ENCODE measurements at places on chromosomes 16 and 17.

DNA sequence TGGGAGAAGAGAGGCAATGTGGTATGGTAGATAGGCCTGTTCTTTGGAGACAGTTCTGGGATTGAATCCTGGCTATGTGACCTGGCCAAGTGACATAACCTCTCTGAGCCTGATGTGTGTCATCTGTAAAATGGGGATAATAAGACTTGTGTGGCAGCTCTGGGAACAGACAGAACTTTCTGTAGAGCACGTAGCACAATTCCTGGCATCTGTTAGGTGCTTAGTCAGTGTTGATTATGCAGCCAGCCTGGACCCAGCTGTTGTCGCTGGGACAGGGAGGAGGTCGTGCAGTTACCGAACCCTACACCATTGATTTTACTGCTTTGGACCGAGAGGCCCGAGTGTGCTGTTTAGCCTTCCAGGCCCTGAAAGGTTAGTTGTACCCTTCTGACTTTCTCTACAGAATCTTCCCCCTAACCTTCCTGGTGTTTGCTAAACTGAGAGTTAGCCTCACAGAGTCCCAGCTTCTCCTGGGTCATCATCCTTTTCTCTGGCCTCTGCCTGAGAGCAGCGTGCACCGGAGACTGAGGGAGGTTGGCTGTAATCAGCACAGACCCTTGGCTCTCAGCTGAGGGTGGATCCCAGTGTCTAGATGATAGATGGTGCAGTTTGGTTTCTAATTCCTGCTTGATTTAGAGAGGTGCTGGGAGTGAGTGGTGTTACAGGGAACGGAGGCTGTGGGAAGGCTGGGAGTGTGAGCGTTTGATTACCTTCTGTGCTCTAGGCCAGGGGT, 31.9 kb downstream of the MSI2 start:
- no peak for DNase-seq
- peaks cover 61% of the 10 kb centered on the region for H3K4me1 ChIP-seq
- H3K27ac ChIP-seq: peak overlapping the region; percentile 50
- no peaks in the 10 kb centered on the region for H3K27me3 ChIP-seq

DNA sequence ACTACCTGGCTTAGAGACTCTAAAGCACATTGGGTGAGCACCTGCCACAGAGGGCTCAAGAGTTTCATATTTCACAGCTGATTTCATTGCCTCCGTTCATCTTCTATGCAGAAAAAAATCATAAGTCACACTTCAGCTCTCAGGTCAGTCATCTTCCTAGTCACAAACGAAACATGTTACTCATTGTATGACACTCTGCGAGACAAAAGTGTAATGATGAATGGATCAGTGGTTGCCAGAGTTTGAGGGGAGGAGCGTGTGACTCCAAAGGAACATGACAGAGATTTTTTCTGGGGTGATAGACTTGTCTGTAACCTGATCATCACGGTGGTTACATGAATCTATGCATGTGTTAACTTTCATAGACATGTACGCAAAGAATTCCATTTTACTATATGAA, 195.2 kb upstream of the CNTNAP4 start:
- DNase-seq: no peak
- H3K4me3 ChIP-seq: no peak overlapping the region
- H3K36me3 ChIP-seq: no peaks in the 10 kb centered on the region
- H3K27ac ChIP-seq: no peak overlapping the region
- H3K4me1 ChIP-seq: no peaks in the 10 kb centered on the region

- DNase-seq: no peak
- H3K27ac ChIP-seq: no peak overlapping the region
- no peaks in the 10 kb centered on the region for H3K36me3 ChIP-seq
- H3K4me1 ChIP-seq: peaks cover 40% of the 10 kb centered on the region
- no peaks in the 10 kb centered on the region for H3K27me3 ChIP-seq
These were observed 1.7 kb downstream of the ENKD1 start for GRCh38 chr16:67664871-67665270.

GRCh38 chr17:56819431-56820145, 14.1 kb downstream of the C17orf67 start:
- H3K27me3 ChIP-seq: no peaks in the 10 kb centered on the region
- peak; percentile 81 for DNase-seq
- no peak overlapping the region for H3K4me3 ChIP-seq
- H3K36me3 ChIP-seq: peaks cover 4% of the 10 kb centered on the region
- H3K27ac ChIP-seq: no peak overlapping the region
- peaks cover 7% of the 10 kb centered on the region for H3K4me1 ChIP-seq

DNA sequence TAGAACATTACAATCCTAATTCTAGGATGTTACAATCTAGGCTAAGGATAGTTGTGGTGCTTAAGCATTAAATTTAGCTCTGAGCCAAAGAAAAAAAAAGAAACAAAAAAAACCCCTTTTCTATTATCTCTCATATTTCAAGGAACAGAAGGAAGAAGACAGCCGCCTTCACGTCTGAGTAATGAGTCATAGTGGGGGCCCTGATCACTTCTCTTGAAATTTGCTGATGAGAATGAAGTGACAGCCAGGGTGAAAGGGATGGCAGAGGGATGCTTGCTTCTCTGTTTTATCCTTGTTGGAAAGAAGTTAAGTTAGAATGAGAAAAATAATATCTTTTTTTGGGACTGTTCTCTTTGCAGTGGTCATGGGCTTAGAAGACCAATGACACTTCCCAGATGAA, 82.6 kb upstream of the MPHOSPH6 start:
- no peak overlapping the region for H3K4me3 ChIP-seq
- no peak overlapping the region for H3K27ac ChIP-seq
- no peaks in the 10 kb centered on the region for H3K4me1 ChIP-seq
- no peak for DNase-seq
- H3K27me3 ChIP-seq: peaks cover 11% of the 10 kb centered on the region

GRCh38 chr17:7380321-7380720, 568 bp upstream of the TNK1 start:
- H3K4me1 ChIP-seq: peaks cover 8% of the 10 kb centered on the region
- H3K27ac ChIP-seq: no peak overlapping the region
- no peak overlapping the region for H3K4me3 ChIP-seq

- H3K27me3 ChIP-seq: no peaks in the 10 kb centered on the region
- H3K27ac ChIP-seq: no peak overlapping the region
- peaks cover 51% of the 10 kb centered on the region for H3K4me1 ChIP-seq
- H3K4me3 ChIP-seq: peak overlapping the region; percentile 17
- DNase-seq: no peak
These were observed 2.3 kb downstream of the ALDH3A2 start for GRCh38 chr17:19650826-19651225.

GRCh38 chr16:14366974-14367707, 262.9 kb downstream of the PARN start:
- no peak for DNase-seq
- H3K4me1 ChIP-seq: no peaks in the 10 kb centered on the region
- no peak overlapping the region for H3K27ac ChIP-seq
- H3K27me3 ChIP-seq: no peaks in the 10 kb centered on the region
- no peak overlapping the region for H3K4me3 ChIP-seq

GRCh38 chr17:50596191-50597037, 35.9 kb downstream of the CACNA1G start:
- no peak overlapping the region for H3K27ac ChIP-seq
- no peaks in the 10 kb centered on the region for H3K27me3 ChIP-seq
- DNase-seq: no peak
- H3K36me3 ChIP-seq: no peaks in the 10 kb centered on the region
- H3K4me1 ChIP-seq: no peaks in the 10 kb centered on the region

DNA sequence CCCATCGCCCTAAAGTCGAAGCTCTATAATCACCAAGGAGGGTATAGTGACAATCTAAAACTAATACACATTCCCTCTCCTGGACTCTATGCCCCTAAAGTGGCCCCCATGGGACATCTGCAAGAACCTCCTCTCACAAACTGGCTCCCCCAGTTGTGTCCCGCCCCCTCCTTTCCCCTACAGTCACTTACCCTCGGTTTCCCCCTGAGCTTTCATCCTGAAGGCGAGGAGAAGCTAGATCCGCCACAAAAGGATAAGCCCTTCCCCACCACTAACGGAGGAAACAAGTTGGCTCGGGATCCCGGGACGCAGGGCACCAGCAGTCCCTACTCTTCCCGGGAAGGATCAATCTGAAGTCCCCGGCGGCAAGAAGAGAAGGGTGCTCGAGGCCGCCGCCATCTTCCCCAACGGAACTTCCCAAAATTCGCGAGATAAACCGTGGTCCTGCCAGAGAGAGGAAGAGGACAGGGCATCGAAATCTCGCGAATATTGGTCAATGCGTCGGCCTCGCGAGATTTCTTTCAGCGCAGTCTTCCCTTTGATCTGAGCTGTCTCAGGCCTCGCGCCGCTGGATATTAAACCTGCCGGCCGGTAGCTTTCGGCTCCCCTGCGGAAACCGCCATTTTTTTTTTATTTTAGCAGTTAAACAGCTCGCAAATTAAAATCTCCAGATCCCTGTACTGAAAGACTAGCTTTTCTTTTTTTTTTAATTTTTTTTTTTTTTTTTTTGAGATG, at the start of gene MED1:
Gene MED1, minus strand, starts transcription at position 417 of the 735 bp plus-strand sequence. Its CDS starts 201 bp downstream, at position 216.
- DNase-seq: peak; percentile 97
- peak within 1 kb of the TSS; percentile 98 for H3K4me3 ChIP-seq
- H3K27me3 ChIP-seq: no peaks in the 10 kb centered on the region
- peaks cover 30% of the 10 kb centered on the region for H3K4me1 ChIP-seq
- peaks cover 16% of the 10 kb centered on the region for H3K36me3 ChIP-seq

- peaks cover 7% of the 10 kb centered on the region for H3K4me1 ChIP-seq
- H3K27ac ChIP-seq: no peak overlapping the region
- H3K27me3 ChIP-seq: no peaks in the 10 kb centered on the region
- H3K4me3 ChIP-seq: no peak overlapping the region
- H3K36me3 ChIP-seq: peaks cover 49% of the 10 kb centered on the region
- no peak for DNase-seq
These were observed 27.1 kb downstream of the CRAMP1 start for GRCh38 chr16:1639282-1639681.

GRCh38 chr17:34249478-34249877, 5.6 kb upstream of the CCL2 start:
- H3K36me3 ChIP-seq: no peaks in the 10 kb centered on the region
- no peaks in the 10 kb centered on the region for H3K4me1 ChIP-seq
- H3K27me3 ChIP-seq: peaks cover 14% of the 10 kb centered on the region
- no peak overlapping the region for H3K4me3 ChIP-seq

- no peak overlapping the region for H3K4me3 ChIP-seq
- no peaks in the 10 kb centered on the region for H3K4me1 ChIP-seq
- no peak for DNase-seq
- no peaks in the 10 kb centered on the region for H3K36me3 ChIP-seq
- no peak overlapping the region for H3K27ac ChIP-seq
These were observed 27.7 kb upstream of the MED13 start for GRCh38 chr17:62092784-62093183.

- no peak overlapping the region for H3K4me3 ChIP-seq
- peaks cover 53% of the 10 kb centered on the region for H3K4me1 ChIP-seq
- H3K27me3 ChIP-seq: no peaks in the 10 kb centered on the region
- H3K36me3 ChIP-seq: peaks cover 66% of the 10 kb centered on the region
- peak; percentile 71 for DNase-seq
These were observed 7.1 kb upstream of the FTSJ3 start for GRCh38 chr17:63834431-63835166.

GRCh38 chr17:15409721-15410250, 57.6 kb downstream of the CDRT4 start:
- no peak overlapping the region for H3K27ac ChIP-seq
- H3K27me3 ChIP-seq: peaks cover 2% of the 10 kb centered on the region
- DNase-seq: no peak

- DNase-seq: peak; percentile 88
- H3K4me1 ChIP-seq: peaks cover 45% of the 10 kb centered on the region
- peaks cover 51% of the 10 kb centered on the region for H3K36me3 ChIP-seq
- no peaks in the 10 kb centered on the region for H3K27me3 ChIP-seq
- peak within 1 kb of the TSS; percentile 96 for H3K4me3 ChIP-seq
These were observed at the start of gene COX10 for GRCh38 chr17:14069251-14070021. TSS of gene COX10 (plus strand) at chr17:14069504. CDS start at chr17:14069606, 102 bp downstream.

- peak; percentile 82 for DNase-seq
- H3K36me3 ChIP-seq: no peaks in the 10 kb centered on the region
- no peaks in the 10 kb centered on the region for H3K27me3 ChIP-seq
- peaks cover 21% of the 10 kb centered on the region for H3K4me1 ChIP-seq
- no peak overlapping the region for H3K4me3 ChIP-seq
These were observed 122.3 kb downstream of the SSH2 start for GRCh38 chr17:29807520-29808361.

GRCh38 chr17:82110298-82110697, 12.3 kb upstream of the FASN start:
- H3K4me3 ChIP-seq: no peak overlapping the region
- no peaks in the 10 kb centered on the region for H3K36me3 ChIP-seq
- no peaks in the 10 kb centered on the region for H3K27me3 ChIP-seq
- peaks cover 36% of the 10 kb centered on the region for H3K4me1 ChIP-seq
- H3K27ac ChIP-seq: no peak overlapping the region
- no peak for DNase-seq

DNA sequence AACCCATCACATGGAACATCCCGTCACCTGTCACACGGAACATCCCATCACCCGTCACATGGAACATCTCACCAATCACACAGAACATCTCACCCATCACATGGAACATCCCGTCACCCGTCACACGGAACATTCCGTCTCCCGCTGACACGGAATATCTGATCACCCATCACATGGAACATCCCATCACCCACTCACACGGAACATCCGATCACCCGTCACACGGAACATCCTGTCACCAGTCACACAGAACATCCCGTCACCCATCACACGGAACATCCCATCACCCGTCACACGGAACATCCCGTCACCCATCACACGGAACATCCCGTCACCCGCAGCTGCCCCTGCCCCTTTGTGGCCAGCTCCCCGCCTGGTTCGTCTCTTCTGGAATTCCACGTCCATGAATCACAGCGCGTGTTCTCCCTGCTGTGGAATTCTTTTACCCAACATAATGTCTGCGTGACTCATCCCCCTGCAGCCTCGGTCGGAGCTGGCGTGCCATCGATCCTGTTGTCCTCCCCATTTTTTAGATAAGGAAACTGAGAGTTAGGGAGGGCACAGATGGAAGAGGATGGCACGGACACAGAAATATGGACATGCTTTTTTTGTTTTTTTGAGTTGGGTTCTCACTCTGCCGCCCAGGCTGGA, 5.6 kb downstream of the CPNE7 start:
- peaks cover 5% of the 10 kb centered on the region for H3K27me3 ChIP-seq
- no peak for DNase-seq
- no peak overlapping the region for H3K4me3 ChIP-seq
- H3K36me3 ChIP-seq: no peaks in the 10 kb centered on the region
- no peak overlapping the region for H3K27ac ChIP-seq
- peaks cover 1% of the 10 kb centered on the region for H3K4me1 ChIP-seq

- no peak for DNase-seq
- H3K27ac ChIP-seq: peak overlapping the region; percentile 23
- H3K27me3 ChIP-seq: peaks cover 25% of the 10 kb centered on the region
- H3K36me3 ChIP-seq: no peaks in the 10 kb centered on the region
These were observed 21.6 kb upstream of the TOB1 start for GRCh38 chr17:50887705-50888245.

DNA sequence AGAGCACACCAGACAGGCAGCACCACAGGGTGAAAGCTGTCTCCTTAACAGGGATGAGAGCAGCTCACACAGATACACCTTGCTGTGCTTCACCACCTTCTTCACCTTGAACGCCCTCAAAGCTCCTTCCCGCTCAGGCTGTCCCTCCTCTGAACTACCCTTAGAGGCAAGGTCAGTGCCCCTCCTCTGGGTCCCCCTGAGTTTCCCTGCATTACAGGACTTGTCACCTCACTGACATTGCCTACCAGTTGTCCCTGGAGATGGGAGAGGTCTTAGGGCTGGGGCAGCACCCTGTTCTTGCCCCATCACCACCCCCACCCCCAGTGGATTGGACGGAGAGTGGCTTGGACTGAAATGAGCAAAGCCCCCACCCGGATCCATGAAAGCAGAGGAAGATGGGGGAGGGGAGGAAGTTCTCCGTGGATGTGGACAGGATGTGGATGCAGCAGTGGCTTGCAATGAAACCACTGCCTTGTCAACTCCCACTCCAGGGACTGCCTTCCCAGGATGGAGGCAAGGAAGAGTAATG, 73.2 kb upstream of the CDH5 start:
- H3K4me3 ChIP-seq: no peak overlapping the region
- H3K27ac ChIP-seq: peak overlapping the region; percentile 37
- no peaks in the 10 kb centered on the region for H3K4me1 ChIP-seq
